Omental fat pad (tissue), 4 donors: ENCODE measurements at places on chromosomes 16 and 17.

DNA sequence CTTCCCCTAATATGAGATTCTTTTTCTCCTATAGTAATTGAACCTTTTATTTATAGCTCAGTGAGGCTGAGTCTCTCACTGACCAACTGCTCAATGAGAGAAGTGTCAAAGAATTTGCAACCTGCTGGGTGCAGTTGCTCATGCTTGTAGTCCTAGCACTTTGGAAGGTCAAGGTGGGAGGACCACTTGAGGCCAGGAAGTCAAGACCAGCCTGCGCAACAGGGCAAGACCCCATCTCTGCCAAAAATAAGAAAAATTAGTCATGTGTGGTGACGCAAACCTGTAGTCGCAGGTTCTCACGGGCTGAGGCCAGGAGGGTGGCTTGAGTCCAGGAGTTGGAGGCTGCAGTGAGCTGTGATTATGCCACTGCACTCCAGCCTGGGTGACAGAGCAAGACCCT lies 30.9 kb upstream of the CRYBA1 start:
- DNase-seq, result no peak

DNA sequence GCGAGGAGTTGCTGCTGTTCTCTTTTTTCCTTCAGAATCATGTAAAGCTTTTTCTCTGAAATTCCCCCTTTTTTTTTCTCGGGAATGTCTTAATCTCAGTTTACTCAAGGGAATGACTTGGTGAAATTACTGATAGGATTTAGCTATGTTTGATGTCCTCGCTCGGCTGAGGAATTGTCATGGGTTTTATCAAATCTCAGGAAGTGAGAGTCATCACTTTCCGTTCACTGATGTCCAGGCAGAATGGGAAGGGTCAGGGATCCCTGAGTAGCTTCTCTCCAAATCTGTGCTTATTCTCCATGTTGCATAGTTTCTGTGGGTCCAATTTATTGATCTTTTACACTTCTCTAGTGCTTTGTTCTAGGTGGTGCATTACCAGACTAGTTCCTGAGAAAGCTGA lies 6.3 kb downstream of the IGSF6 start:
- no peak for DNase-seq

DNA sequence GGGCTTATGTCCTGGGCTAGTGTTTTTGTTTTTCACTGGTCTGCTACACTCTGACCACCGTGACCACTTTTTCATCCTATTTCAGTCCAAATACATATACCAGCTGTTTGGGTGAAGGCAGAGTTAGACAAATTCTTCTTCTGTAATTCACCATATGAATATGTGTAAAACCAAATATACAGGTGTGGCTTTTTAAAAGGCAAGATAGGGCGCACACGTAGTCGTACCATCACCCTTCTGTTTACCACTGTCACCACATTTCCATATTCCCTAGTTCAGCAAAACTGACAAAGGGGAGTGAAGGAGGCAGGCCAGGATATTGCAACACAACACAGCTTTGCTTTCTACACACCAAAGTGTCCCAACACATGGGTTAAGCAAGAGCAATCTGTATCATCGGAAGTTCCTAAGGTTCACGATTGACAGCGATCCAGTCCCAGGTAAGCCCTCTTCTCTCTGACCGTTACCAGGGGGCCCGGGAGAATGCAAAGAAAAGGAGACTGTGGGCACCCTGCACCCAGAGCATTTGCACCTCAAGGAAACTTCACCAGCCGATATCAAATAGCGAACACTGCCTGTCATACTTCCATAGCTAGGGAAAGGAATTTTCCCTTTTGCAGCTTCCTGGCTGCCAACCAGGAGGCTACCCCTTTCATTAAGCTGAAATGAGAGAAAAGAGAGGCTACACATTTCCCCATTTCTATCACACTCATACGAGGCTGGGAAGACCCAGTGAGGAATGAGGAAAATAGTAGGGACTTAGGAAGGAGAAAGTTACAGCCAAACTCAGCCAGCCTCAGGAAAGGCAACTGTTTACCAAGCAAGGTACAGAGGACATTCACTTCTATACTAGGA lies 23.1 kb downstream of the CREBBP start:
- no peak for DNase-seq

DNA sequence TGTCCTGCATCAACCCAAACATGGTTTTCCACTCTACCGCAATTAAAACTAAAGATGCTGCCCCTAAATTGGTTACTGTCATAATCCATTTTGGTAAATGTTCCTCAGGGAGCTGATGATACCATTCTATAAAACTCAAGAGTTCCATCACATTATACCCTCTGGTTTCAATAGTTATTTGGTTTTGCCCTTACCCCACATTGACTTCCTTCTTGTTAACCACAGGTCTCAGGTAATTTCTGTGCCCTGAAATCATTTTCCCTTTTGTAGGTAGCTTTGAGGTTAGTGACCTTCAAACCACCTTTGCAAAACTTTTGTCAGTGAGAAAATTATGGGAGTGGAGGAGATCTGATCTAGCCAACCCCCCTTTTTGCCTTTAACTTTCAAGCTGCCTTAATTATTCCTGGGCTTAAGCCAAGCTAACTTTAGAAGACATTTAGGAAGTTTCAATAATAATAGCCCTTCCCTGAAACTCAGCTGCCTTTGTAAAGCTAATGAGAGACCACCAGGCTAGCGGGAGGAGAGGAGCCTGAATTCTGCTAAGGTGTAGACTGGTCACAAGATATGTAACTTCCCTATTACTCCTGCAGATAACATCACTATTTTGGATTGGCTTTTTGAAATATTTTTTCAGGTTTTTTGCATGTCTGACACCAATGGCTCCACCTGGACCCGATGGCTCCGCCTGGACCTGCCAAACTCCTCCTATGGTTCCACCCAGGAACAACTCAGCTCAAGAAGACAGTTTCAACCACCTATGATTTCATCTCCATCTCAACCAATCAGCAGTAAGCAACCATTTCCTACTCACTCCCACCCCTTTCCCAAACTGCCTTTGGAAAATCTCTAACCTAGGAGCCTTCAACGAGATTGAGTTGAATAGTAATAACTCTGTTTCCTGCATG lies 224.9 kb downstream of the HS3ST3B1 start:
- DNase-seq, result no peak

DNA sequence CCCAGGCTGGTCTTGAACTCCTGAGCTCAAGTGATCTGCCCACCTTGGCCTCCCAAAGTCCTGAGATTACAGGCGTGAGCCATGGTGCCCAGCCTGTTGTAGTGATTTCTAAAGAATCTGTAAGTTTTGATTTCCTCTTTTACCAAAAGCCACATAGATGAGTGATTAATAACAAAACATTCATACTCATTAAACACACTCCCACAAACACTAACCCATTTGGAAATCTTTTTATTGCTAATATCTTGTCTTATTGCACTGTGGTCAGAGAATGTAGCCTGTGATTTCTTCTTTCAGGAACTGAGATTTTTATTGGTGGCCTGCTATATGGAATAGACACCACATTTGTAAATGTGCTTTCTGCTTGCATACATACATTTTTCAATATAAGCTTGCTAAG lies 31.6 kb downstream of the MYH10 start:
- no peak for DNase-seq

DNA sequence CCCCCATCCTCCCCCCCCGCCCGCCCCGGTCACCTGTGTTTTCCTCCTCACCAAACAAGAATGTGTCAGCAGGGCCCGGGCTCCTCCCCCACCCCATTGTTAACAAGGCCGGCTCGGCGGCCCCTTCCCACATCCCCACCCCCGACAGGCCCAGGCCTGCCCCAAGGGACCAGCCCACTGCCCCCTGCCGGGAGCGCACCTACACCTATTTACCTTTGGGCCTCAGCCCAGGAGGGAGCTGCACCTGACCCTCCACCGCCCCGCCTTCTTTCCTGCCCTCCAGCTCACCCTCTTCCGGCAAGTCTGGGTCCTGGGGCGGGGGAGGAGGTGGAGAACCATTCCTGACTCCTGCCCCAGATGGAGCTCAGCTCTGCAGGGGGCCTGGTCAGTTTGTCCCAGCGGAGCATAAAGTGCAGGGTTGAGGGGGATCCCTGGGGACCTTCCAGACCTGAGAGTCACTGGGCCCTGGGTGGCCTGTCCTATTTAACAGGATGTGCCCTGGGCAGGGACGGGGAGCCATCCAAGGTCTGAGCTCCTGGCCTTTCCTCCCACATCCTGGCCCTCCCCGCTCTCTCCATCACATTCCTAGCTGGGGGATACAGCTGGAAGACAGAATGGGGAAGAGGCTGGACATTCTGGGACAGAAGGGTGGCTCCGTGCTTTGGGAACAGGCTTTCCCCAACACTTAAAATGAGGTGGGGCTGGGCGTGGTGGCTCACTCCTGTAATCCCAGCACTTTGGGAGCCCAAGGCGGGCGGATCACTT lies 8.3 kb downstream of the FOXJ1 start:
- no peak for DNase-seq

- no peak for DNase-seq
Observed at GRCh38 chr16:57762365-57763040, 26.9 kb downstream of the KATNB1 start.
